Hindlimb muscle (tissue), 1 donor: ENCODE measurements at places on chromosomes 13 and 19. TPM values are rescaled to one million over a fixed set of nuclear protein-coding genes. Genes with fewer than 3 reads are reported as not detected.

Gene CLEC17A
- not detected for polyA plus RNA-seq

Gene LHB
- not detected for polyA plus RNA-seq

Gene AP1M2
- polyA plus RNA-seq = 0.86 TPM

Gene ZNF486
- 4.9 TPM for polyA plus RNA-seq

Gene SMIM7
- polyA plus RNA-seq = 52.2 TPM

Gene CCDC122
- 5.4 TPM for polyA plus RNA-seq

DNA sequence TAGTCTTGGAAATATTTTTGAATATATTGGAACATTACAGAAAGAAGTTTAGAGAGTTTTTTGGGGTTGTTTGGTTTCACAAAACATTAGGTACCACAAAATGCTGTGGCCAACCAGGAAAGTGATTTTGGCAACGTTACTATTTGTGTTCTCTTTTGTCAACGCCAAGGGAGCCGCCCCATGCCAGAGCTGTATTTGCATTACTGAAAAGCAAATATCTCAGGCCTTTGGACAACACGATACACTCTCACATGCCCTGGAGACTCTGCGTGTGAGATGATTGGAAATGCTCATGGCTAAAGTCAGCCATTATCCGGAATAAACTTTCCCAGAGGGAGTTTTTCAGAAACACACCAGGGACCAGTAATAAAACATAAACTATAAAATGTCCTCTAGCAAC, 324.6 kb downstream of the SHISA2 start:
- no peak for DNase-seq

- no peak for DNase-seq
Measured at GRCh38 chr13:73451221-73452029, 392.6 kb downstream of the KLF5 start.

DNA sequence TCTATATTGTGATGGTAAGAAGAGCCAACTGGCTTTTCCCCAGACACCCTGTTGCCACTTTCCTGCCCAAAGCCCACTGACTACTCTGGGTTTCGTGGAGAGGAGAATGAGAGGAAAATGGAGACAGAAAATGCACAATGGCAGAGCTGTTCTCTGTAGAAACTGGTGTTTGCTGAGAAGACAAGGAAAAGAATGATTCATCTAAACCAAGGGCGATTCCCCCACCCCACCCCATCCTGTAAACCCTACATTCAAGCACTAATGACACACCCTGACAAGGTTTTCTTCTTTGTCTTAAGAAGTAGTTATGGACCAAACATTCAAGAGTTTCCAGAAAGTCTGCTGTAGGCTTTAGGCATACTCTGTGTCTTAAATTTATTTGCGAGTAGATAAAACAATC, 68.8 kb downstream of the DOCK9 start:
- no peak for DNase-seq

DNA sequence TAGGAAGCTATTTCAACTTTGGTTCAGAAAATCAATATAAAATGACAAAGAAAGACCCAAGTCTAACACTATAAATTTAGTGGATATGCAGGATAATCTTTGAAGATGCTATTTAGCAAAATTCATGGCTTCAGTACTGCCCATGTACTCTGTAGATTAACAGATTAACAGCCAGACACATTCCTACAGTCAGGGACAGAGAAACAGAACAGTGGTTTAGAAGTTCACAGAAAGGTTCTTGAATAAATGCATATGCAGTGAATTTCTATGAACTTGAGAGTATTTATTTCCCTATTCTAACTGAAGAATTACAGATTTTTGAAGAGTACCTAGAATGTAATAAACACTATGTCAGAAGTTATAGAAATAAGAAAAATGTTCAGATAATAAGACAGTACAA, 222.8 kb downstream of the KLF12 start:
- DNase-seq = no peak

DNA sequence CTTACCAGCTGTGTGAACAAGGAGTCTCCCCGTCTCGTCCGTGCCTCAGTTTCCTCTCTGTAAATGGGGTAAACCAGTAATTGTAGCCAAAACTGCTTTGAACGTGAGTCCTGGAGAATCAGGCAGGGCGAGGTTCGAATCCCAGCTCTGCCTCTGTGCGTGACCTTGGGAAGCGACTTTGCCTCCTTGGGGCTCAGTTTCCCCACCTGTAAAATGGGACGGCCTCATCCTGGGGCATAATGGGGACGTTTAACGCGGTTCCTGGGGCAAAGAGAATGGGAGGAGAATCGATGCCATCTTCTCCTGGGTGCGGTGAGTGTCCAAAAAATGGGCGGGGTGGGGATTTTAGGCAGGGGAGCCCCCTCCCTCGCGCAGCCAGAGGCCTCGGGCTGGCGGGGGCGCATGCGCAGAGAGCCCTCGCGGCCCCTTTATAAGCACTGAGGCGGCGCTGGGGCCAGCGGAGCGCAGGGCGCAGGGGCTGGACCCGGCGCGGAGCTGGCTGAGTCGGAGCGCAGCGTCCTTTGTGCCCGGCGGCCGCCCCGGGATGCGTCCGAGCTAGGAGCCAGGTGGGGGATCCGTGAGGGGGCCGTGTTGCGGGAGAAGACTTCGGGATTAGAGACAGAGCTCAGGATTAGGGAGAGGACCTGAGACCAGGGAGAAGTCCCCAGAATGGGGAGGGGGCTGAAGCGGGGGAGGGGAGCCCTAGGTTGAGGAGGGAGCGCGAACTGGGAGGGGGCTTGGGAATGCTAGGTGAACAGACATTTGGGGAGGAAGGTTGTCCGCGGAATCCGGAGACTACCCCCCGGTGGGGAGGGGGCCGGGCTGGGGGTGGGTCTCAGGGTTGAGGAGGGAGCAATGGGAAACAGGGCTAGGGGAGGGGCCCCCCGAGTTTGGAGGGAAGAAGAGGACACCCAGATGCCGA, at the start of gene NCAN:
TSS of gene NCAN (plus strand) at position 460 of the 922 bp plus-strand sequence. CDS start 4,996 bp downstream, outside the sequence.
- DNase-seq = no peak

DNA sequence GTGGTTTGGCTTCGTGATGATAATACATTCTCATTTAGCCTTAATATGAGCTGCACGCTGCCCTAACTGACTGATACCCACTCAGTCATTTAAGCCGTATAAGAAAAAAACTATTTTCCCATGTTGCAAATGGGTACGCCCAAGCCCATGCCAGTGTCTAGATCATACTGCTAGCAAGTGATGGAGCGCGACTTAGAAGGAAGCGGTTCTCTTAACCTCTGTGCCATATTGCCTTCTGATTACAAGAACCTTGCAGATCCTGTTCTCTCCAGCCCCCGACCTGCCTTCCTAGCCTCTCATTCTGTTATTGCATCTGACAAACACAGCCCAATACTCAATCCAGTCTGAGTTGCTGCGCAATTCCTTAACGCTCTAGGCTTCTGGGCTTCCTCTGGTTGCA, 603 bp downstream of the GPALPP1 start:
- no peak for DNase-seq

- no peak for DNase-seq
Measured at GRCh38 chr13:27053210-27053884, 118.3 kb downstream of the USP12 start.

GRCh38 chr13:108227651-108228272, 9.6 kb downstream of the ABHD13 start:
- peak; percentile 32 for DNase-seq

DNA sequence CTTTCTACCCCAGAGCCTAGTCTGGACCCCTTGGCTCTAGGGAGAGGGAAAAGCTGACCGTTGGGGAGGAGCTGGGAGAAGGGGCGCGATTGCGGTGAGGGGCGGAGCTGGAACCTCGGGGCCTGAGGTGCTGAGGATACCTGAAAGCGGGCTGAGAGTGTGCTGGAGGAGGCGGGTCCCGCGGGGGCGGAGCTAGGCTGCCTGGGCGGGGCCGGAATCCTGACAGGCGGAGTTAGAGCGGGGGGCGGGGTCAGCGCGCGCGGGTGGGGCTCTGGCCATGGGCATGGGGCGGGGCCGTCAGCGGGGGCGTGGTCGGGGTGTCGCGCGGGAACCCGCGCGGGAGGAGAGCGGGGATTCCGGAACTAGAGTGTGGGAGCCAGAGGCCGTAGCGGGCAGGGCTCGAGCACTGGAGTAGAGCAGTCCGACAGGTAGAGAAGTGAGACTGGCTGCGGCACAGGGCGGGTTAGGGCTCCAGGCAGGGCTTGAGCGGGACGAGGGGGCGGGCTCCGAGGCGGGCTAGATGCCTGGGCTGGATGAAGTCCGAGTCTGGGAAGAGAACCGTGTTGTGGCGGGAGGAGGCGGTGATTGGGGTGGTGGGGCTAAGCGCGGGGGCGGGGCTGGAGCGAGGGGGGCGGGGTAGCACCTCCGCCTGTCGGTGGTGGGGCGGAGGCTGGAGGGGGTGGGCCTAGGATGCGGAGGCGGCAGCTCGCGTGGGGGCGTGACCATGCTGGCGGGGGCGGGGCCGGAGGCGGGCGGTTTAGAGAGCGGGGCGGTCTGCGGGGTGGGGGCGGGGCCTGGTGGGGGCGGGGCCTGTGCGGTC, at the start of gene INAFM1:
TSS of gene INAFM1 (plus strand) at position 815 of the 820 bp plus-strand sequence. CDS start 35 bp downstream, outside the sequence.
- peak; percentile 94 for DNase-seq

DNA sequence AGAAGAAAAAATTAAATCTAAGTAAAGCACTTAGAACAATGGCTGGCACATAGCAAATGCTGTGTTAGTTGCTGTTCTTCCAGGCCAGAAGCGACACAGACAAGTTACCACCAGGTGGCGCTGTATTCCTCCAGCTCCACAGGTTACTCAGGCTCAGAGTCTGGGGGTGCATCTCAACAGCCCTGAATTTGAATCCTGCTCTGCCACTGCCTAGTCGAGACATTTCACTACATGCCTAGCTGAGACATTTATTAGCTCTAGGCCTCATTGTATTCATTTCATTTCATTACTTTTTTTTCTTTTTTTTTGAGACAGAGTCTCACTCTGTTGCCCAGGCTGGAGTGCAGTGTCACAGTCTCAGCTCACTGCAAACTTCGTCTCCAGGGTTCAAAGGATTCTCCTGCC, 16.4 kb upstream of the CYP2B6 start:
- DNase-seq = peak; percentile 57

DNA sequence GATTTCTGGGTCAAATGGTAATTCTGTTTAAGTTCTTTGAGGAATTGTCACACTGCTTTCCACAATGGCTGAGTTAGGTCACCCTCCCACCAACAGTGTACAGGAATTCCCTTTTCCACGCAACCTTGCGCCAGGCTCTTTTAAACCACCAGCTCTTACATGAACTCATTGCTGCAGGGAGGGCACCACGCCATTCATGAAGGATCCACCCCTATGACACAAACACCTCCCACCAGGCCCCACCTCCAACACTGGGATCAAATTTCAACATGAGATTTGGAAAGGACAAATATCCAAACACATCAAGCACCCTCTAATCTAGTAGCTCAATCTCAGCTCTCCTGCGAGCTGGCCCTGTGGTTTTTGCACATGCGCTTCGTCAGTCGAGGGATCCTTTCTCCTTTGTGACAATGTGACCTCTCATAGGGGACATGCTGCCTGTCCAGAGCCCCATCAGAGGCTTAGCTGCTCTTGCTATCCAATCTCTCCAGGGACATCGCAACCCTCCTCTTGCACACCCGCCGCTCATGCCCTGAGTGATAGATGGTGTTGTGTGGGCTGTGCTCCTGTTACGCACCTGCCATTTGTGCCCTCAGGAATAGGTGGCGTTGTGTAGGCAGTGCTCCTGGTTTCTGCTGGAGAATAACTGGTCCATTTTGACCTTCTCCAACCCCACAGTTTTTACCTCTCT, 328.0 kb downstream of the UQCRFS1 start:
- DNase-seq = no peak

DNA sequence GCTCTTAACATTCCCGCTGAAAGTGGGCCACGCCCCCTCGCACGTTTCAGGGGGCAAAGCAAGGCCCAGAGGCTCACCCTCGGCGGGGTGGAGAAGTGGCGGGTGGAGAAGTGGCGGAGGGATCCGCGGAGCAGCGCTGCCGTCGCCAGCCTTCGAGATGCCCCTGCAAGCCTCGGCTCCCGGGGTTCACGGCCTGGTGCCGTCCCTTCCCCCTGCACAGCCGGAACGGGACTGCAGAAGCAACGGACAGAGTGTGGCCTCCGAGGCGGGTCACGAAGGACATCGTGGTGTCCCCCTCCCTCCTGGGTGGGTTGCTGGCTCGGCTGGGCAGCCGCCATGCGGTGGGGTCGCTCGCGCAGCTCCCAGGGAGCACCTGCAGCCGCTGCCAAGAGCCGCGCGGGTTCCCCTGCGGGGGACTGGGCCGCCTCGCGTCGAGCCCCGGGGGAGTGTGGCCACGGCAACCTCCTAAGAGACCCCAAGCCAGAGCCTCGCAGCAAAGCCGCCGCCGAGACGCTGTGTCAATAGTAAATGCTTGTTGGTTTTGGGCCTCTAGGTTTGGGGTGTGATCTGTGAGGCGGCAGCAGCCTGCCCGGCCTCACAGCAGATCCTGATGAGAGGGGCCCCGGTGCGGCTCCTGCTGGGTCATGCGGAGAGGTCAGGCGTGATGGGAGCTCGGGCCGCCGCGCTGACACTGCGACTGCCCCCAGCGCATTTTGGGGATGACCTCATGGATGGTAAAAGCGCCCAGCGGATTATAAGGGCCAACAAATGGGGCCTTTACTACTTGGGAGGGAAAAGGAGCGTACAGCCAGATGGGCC, 5.5 kb downstream of the TPGS1 start:
- no peak for DNase-seq

GRCh38 chr13:42990291-42991232, 1.5 kb downstream of the EPSTI1 start:
- peak; percentile 49 for DNase-seq

DNA sequence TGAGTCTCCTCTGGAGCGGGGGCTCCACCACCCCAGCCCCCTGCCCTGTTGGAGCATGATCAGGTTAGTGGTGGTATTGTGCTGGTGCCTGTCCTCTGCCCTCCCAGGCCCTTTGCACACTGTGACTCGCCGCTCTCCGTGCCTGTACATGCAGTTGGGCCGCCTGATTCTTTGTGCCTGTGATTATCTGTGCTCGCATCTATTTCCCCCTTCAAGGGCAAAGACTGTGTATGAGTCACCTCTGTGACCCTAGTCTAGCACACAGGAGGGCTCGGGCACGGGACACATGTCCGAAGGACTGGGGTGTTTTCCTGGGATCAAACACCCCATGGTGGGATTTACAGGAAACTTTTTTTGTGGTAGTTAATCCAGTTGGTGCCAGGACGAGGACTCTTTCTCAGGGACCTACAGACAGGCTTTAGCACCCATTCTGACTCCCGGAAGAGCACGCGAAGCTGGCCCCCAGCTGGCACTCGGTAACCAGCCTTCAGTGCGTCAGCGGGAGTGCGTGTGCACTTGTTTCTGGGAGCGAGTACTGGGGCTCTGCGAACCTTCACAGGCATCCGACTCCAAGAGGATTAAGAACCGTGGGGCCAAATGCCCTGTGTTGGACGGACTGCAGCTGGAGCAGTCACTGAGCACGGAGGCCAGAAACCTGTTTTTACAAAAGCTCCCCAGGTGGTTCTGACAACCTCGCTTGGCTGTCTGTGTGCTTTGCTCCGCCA, 6.7 kb downstream of the PPP1R37 start:
- DNase-seq = no peak

DNA sequence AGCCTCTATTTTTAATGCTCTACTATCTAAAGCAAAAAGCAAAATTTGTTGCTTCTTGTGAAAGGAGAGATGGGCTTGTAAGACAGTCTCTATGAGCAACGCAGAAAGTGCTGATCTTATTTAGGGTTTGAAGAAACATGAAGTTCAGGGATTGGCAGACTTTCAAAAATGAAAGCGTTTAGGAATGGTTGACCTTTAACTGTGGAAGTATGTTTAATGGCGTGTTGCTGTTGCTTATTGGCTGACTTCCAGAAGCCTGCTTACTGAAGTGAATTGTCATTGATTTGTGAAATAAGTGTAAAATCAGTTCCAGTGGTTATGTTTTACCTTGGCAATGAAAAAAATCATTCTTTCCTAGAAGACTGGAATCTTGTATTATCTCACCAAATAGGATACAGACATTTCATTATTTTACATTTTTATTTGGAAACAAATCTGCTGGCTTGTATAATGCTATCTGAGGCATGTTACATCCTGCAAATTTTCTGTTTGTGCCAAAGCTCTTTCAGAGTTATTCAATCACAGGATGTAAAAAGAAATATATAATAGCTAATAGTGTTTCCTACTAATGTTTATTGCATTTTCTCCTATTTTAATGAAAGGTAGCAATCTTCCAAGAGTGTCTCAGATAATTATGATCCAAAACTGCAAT, 221.3 kb upstream of the SLITRK6 start:
- peak; percentile 61 for DNase-seq
